ENCODE measurements at places on chromosomes 16 and 17.

DNA sequence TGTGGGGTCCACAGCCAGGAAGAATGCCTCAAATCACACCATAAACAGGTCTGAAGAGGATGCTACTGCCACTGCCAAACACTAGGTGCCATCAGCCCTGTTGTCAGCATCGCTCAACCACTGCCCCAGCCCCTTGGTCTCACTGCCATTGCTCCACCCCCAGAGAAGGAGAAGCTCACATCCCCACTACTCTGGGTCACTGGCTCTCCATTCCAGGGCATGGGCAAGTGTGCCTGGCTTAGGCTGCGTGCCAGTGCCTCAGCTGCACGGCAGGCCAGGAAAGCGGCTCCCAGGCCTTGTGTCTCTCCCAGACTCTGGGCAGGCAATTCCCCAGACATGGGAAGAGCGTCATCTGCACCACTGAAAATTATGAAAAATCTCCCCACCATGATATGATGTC lies 1.2 kb upstream of the IGSF6 start:
- DNase-seq: no peak

GRCh38 chr17:39116224-39116623 lies 35.2 kb downstream of the PLXDC1 start:
- peak; percentile 61 for DNase-seq

DNA sequence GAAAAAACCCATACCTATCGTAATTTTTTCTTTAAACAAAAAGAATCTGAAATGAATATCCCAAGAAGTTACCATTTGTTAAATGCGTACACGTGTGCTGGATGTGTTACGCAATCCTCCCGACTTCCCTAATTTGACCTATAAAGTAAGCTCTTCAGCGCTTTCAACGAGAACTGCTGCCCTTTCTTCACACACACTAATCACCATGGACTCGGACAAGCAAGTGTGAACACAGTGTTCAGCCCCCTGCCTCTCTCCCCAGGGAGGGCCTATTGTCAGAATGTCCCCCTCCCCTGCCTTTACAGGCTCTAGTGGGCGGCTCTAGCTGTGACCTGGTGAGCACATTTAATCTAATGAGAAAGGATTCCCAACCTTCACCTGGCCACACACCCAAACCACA lies 216.1 kb downstream of the CEP112 start:
- DNase-seq: no peak

DNA sequence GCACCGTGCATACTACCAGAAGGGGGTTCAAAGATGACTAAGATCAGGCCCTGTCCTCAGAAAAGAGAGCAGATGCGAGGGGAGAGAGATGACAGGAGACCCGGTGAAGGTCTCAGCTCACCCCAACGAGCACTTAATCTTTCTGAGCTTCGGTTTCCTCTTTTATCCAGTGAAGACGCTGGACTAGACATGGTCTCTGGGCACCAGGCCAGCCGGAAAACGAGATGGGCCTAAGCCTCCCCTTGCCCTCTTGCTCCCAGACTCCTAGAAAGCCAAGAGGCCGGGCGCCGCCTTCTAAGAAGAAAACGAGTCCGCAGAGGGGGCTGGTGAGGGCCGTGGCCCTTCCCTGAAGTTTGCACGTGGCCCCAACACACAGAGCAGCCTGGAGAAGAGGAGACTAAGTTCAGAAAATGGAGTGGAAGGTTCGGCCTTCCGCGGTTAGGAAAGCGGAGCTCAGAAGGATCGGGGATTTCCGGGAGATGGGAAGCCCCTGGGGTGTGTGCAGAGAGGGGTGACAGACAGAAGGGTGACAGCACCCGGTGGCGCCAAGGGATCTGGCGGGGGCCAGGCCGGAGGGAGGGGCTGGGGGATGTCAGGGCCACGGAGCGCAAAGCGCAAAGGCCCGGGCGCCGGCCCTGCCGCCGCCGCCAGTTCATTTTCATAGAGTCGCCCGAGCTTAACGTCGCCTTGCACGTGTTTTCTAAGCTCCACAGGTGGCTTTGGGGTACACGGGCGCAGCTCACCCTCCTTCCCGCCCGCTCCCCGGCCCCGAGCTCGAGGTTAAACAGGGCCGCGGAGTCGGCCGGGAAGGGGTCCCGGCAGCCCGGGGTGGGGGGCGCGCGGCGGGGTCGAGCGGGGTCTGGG lies 42.1 kb upstream of the BHLHA9 start:
- DNase-seq: no peak

Measured in dorsolateral prefrontal cortex (tissue), 122 donors.